ENCODE measurements at places on chromosomes 12 and 14.
A peak's percentile ranks its signal among the peaks of the same experiment; 100 is the strongest.

GRCh38 chr14:83312511-83312910, 1778.9 kb upstream of the SEL1L start:
- DNase-seq = no peak

DNA sequence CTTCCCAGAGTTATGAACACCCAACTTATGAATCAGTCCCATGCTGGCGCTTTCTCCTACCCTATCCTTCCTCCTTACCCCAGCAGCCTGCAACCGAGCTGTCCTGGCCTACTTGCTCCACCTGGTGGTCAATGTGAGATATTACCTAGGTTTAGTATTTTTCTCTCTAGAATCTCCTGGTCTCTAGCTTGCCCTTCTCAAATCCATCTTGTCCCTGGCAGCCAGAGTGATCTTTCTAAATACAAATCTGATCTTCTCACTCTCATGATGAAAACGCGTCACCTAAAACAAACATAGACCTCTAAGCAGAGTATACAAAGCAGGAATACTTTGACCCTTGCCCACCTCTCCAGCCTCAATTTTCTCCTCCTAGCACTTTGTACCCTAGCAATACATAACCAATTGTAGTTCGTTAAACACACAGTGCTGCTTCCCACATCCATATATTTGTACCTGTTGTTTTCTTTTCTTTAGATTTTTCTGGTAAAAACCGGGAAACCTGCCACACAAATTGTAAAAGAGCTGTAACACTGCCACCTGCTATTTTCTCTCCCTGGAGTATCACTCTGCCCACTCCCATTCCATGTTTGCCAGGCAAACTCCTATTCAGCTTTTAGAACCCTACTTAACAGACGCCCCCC, 20.0 kb upstream of the TCP11L2 start:
- peak; percentile 65 for DNase-seq

DNA sequence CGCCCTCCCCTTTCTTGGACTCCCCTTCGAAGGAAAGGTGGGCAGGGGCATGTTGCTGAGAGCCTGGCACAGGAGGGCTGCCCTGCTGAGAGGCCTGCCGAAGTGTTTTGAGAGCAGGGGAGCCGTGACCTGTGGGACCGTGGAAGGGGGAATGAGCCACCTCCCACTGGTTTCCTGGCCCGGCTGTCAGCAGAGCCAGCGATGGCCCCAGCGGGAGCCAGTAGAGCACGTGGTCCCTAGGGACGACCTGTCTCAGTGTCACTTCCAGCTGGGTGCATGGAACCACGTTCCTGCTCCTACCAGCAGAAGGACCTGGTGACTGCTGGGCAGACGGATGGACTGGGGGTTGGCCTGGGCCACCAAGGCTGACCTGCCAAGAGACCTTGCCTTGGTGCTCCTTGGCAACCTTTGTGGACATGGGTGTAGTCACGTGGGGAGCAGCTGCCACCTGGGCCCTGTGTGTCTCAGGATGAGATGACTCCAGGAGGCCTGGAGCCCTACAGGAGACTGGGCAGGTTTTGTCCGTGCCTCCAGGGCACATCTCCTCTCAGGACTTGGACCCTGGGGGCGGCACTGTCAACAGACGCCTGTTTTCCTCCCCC, 34.6 kb downstream of the BEGAIN start:
- no peak for DNase-seq

DNA sequence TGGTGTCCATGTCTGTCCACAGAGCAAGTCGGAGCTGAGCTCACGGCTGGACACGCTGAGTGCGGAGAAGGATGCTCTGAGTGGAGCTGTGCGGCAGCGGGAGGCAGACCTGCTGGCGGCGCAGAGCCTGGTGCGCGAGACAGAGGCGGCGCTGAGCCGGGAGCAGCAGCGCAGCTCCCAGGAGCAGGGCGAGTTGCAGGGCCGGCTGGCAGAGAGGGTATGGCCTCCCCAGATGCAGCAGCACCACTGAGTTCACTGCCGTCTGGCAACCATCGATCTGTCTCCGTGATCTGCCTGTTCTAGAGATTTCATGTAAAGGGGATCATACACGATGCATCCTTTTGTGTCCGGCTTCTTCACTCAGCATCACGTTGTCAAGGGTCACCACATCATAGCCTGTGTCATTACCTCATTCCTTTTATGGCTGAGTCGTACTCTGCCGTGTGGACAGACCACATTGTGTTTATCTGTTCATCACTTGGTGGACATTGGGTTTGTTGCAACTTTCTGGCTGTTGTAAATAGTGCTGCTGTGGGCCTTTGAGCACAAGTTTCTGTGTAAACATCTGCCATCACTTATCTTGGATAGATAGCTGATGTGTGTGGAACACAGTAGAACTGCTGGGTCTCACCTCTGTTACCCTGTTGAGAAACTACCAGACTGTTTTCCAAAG, 21.9 kb downstream of the HIP1R start:
- DNase-seq = no peak

DNA sequence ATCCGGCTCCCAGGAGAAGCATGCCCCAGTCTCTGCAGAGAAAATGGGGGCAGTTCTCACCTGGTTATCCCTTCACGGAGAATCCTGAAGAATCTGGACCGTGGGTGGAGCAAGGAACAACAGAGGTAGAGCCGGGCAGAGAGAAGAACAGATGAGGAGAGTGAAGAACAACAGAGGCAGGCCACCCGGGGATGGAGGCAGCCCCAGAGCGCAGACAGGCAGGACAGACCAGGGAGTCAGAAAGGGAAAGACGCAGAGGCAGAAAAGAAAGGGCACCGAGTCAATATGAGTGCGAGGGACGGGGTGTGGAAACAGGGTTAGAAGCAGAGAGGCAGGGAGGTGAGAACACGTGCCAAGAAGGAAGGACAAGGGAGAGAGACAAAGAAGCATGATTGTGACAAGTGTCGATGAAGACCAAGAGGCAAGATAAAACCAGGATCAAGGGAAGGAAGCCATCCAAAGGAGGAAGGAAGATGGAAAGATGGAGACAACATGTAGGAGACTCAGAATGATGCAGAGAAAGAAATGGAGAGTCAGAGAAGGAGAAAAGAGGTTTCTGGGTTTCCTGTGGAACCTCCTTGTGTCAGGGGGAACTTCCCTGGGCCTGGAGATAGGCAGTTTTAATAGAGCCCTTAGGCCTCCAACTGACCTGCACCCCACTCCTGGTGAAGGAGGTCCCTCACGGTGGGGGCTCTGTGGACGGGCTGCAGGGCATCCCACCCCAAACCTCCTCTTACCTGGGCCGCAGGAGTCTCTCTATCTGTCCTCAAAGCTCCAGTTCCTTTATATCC, at the start of gene MYH6:
Gene MYH6, minus strand, starts transcription at position 758 of the 791 bp plus-strand sequence. CDS start 1,050 bp downstream, outside the sequence.
- DNase-seq = no peak

DNA sequence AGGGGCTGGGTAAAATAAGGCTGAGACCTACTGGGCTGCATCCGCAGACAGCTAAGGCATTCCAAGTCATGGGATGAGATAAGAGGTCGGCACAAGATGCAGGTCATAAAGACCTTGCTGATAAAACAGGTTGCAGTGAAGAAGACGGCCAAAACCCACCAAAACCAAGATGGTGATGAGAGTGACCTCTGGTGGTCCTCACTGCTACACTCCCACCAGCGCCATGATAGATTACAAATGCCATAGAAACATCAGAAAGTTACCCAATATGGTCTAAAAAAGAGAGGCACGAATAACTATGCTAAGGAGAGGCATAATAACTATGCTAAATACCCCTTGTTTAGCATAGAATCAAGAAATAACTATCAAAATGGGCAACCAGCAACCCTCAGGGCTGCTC, 46.2 kb upstream of the MAP3K9 start:
- no peak for DNase-seq

DNA sequence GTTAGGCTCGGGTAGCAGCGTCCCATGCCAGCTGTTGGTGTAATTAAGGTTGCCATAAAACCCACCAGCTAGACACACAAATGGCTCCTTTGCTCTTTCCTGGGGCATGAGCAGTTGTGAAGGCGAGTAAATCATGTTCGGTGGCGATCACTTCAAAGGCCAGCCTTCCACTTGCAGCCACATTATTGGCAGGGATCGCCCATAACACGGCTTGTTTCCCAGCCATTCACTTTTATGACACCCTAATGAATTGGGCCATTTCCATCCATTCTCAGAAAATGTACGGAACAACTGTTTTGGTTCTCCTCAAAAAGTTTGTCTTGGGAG, 63.4 kb downstream of the BEGAIN start:
- DNase-seq = no peak

- DNase-seq = peak; percentile 72
These were observed 25.6 kb downstream of the CALCOCO1 start for GRCh38 chr12:53701518-53702264.

GRCh38 chr14:28765831-28766468, 637 bp upstream of the FOXG1 start:
- no peak for DNase-seq

DNA sequence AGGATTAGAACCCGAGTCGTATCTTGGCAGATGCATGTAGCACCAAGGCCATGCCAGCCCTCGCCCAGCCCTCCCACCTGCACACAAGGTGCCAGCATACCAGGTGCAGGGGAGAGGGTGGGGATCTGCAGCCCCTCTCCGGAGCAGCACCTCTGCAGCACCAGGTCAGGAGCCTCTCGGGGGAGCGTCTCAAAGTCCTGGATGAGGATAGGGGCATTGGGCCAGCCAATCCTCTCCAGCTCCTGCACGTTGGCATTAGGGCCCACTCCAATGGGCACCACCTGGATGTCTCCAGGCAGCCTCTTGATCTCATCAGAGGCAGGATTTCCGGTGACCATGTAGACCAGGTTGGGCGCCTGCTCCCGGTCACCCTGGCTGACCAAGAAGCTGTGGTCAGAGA, 73.2 kb upstream of the ANO2 start:
- DNase-seq = no peak

- DNase-seq = peak; percentile 62
These were observed 227.9 kb downstream of the DACT1 start for GRCh38 chr14:58865514-58866281.

- no peak for DNase-seq
These were observed 35.8 kb upstream of the CHGA start for GRCh38 chr14:92887157-92887556.

DNA sequence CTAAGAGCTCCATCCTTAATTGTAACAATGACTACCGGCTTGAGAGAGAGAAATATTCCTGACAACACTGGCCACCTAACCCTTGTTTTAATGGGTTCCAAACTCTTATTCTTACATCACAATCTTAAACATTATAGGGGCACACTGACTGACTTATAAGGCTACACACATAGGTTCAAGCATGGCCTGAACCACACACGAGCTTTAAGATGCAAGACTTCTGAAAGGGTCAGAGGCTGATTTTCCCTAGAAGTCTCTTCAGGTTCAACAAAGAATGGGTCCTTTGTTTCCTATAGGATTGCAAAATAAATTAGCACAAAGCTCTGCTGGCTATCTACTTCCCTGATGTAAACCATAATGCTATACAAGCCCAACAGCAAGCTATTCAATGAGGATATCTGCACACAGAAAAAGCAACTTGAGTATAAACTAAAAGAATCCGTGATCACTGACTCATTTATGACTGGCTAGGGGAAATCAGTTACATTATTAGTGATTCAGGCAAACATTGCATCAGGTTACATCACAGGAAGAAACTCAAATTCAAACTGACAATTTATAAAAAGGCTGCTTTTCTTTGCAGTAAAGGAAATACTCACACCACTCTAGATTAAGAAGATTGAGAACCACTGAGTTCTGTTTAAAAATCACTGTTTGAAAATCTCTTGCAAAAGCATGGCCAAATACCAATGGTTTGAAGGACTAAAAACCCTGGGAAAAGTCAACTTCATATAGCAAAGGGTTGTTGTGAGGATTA, 8.5 kb downstream of the BTG1 start:
- peak; percentile 86 for DNase-seq

DNA sequence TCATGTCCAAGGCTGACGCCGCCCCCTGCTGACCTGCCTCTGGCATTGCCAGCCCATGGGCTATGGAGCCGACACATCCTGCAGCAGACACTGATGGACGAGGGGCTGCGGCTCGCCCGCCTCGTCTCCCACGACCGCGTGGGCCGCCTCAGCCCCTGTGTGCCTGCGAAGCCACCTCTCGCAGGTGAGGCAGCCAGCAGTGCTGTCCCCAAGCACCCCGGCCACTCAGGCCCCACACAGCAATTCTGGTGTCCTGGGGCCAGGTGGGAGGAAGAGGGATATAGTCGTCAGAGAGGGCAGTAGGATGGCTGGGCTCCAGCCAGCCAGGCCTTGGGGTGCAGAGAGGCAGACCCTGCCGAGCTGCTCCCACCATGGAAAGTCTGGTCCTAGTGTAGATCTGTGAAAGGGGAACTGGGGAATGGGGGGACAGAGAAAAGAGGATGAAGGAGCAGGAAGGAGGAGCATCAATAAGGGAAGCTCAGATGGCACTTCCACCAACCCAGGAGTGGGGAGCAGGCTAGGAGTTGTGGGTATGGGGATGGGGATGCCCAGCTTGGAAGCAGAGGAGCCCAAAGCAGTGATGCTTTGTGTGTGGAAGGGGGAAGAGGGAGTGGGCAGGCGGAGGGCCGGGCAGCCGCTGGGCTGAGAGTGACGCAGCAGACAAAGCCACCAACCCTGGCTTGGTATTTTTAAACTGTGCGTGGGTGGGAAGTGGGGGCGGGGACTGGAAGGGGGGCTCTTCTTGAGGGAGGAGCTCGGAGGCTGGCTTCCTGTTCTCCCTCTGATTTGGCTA, 4.7 kb downstream of the NAB2 start:
- peak; percentile 81 for DNase-seq

DNA sequence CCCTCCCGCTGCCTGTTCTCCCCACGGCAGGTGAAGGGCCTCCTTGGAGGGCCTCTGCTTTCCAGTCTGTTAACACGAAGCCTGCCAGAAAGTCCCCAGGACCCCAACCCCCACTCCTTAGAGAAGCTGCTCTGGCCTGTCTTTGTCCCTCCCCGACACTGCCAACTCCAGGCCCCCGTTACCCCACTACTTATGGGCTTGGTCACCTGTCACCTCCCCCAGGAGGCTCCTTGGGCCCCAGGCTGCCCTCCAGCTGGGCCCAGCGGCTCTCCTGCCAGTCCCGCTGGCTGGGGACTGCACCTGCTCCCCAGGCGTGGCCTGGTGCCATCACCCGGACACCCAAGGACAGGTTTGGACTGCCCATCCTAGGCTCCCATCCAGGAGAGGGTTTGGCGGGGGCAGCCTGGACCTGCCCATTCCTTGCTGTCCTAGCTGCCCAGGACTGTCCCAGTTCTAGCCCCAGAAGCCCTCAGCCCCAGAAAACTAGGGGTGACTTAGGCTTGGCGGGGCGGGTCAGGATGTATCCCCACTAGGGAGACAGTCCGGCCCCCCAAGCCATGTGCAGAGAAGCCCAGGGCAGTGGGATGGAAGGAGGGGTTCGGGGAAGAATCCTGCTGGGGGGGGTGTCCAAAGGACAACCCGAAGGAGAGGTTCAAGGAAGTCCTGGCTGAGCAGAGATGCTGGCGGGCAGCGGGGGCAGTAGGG, 155.7 kb upstream of the C14orf180 start:
- no peak for DNase-seq

DNA sequence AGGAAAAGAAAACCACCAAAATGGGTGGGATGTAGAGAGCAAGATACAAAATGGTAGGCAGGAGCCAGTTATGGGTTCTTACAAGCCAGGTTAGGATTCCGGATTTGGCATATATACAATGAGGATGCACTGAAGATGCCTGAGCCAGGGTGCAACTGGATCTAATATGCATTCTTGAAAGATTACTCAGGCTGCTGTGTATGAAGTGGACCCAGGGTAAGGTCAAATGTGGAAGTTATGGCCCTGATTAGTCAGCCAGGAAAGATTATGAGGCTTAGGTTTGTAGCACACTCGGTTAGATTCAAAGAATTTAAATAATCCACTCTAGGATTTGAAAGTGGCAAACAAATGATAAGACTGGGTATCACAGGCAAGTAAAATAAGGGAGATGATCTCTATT, 1750.7 kb upstream of the FLRT2 start:
- DNase-seq = peak; percentile 16

Measured in AG10803 (cell line).